ENCODE measurements at places on chromosomes 5 and 9.

GRCh38 chr5:162824360-162824759, 613.0 kb upstream of the CCNG1 start:
- no peak for DNase-seq

DNA sequence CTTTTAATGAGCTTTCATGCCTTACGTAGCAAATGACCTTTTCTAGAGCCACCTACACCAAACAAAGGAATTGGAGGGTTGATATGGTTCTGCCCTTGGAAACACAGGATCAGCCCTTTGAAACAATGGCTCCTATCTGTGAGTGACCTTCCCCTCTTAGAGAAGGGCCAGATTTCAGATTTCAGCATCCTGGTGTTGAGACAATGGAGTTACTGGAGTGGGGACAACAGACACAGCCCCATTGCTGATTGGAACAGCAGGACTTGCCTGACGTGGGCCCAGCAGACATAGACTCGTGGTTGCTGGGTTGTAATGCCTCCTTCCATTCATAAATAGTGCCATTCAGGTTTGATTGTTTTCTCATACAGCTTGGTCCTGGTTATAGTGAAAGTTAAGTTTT, 96.0 kb downstream of the GALNT10 start:
- DNase-seq, result no peak

- DNase-seq, result no peak
Measured at GRCh38 chr9:136726631-136727191, 14.3 kb downstream of the DIPK1B start.

DNA sequence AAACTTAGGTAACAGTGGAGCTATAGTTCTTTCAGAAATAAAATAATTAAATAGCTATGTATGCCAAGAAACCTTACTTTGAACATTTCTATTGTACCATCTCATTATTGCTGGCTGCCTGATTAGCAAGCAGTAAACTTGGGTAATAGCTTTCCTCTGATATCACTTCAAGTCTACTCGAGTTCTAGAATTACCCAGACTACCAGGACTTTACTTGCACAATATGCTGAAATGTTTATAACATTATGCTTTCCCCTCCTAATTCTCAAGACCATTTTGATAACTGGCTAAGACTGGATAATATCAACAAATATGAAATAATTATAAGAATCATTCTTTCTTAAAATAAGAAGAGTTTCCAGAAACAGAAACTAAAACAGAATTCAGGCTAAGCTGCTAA, 512.6 kb downstream of the RAB3C start:
- no peak for DNase-seq

DNA sequence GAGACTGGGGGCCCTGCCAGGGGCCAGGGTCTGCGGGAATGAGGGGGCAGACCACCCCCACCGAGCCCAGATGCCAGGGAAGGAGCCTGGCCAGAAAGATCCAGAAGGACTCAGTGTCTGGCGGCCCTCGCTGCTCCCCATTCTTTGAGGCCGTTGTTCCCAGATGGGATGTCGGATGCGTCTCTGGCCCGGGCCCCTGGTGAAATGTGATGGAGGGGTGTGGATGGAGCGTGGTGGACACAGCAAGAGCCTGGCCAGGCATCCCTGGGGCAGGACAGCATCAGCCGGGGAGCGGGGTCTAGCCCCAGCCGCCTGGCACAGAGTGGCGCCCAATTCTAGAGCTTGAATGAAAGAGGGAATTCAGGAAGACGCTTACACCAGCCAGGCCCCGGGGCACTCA, 46.2 kb upstream of the NKD2 start:
- DNase-seq, result no peak

GRCh38 chr9:7510199-7510598, 289.4 kb downstream of the DMAC1 start:
- DNase-seq, result no peak

GRCh38 chr5:54018438-54018837, 291.9 kb downstream of the ARL15 start:
- no peak for DNase-seq

DNA sequence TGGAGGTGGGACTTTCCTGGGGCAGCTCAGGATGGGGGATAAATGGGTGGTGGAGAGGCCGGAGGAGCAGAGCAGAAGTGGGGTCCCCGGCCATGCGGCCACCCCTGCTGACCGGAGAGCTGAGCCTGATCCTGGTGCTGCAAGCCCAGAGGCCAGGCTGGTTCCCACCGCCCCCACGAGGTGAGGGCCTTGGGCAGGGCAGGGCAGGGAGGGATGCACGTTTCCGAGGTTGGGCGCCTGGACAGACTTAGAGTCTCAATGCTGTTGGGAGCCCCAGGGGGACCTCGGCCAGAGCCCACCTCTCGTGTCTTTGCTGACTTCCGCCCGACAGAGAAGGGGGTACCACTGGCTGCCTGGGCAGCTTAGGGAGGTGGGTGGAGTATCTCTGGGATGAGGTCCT, 5.5 kb downstream of the OBP2A start:
- no peak for DNase-seq

- no peak for DNase-seq
Measured at GRCh38 chr5:154776167-154776566, 21.0 kb downstream of the LARP1 start.

DNA sequence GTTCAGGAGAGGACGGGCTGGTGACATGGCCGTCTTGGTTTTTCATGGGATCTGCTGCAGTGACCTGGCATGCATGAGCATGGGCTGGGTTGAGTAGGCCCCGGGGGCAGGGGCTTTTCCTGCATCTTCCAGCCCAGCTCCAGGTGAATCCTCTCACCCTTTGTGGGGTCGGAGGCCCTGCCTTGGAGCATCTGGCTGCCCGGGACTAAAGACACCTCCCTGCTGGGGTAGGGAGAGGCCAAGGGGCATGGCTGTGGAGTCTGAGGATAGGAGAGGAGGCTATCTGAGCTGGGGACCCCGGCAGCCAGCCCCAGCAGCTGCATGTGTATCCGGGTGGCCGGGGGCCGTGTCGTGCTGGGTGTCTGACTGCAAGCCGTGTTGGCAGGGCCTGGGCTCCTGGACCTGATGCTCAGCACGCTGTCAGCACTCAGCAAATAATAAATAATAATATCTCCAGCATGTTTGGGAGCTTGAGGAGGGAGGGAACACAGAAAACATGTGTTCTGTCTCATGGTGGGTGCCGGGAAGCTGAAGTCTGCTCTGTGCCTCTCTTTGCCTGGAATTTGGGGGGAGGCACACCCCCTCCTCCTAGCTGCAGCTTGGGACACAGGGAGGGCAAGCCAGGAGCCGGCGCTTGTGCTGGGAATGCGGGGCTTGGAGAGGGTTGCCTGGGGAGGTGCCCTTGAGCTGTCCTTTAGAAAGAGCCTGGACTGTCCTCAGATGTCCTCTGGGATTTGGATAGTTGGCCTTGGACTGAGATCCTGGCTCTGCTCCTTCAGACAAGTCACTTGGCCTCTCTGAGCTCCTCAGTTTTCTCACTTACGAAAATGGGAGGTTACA, 28.4 kb upstream of the PITX1 start:
- DNase-seq, result no peak

- DNase-seq, result no peak
Measured at GRCh38 chr5:39657943-39658342, 233.2 kb upstream of the DAB2 start.

GRCh38 chr9:125534971-125535701, 171.9 kb downstream of the MAPKAP1 start:
- DNase-seq, result no peak

- no peak for DNase-seq
Measured at GRCh38 chr5:83417884-83418283, 53.7 kb upstream of the VCAN start.

DNA sequence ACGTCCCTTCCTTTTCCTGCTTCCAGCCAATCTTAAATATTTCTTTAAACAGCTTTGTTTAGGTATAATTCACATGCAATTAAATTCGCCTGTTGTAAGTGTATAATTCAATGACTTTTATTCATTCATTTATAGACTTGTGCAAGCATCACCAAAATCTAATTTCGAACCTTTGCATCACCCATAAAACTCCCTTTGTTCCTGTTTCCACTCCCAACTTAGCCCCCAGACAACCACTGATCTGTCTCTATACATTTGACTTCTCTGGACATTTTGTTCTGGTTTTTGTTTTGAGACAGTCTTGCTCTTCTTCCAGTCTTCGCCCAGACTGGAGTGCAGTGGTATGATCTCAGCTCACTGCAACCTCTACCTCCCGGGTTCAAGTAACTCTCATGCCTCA, 71.5 kb downstream of the NR6A1 start:
- no peak for DNase-seq

- DNase-seq, result no peak
Measured at GRCh38 chr5:121350181-121350930, 501.3 kb upstream of the FTMT start.

DNA sequence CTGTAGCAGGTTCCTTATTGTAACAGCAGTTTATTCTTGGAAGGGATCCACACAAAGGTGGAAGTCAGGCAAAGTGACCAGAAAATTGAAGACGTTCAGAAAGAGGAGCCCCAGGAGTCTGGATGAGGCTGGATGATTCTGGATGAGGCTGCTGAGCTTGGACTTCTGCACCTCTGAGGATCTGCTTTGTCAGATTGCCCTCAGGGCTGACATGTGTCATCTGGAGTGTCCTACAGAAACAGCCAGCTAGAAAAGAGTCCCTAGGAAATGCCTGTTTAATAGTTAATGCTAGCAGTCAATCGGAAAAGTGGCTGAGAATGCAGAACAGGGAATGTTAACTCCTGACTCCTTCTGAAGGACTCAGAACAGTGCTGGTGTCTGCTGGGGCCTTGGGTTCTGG, 236.4 kb downstream of the LRRC70 start:
- no peak for DNase-seq

- DNase-seq, result no peak
Measured at GRCh38 chr9:95224376-95225019, 93.0 kb downstream of the FANCC start.

DNA sequence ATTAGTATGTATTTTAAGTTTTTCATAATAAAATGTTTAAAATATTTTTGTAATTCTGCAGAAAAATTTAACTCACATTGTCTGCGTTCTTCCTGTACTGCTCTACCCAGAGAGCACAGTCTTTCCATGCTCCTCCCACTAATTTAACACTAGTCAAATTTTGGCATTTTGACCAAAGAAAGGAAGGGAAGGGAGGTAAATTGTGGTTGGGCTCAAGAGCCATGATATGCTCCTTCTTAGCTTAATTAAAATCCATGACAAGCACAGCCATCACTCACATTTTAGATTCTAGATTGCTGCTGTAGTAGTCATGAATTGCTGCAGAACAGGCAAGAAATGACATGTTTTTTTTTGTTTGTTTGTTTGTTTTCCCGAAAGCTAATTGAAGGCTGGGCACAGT, 98.4 kb downstream of the NLN start:
- no peak for DNase-seq

- DNase-seq, result no peak
Measured at GRCh38 chr5:118679264-118679940, 308.9 kb downstream of the DTWD2 start.

- DNase-seq, result no peak
Measured at GRCh38 chr5:67998709-67999261, 216.8 kb upstream of the PIK3R1 start.

GRCh38 chr5:159897786-159898393, 18.4 kb upstream of the ADRA1B start:
- no peak for DNase-seq

DNA sequence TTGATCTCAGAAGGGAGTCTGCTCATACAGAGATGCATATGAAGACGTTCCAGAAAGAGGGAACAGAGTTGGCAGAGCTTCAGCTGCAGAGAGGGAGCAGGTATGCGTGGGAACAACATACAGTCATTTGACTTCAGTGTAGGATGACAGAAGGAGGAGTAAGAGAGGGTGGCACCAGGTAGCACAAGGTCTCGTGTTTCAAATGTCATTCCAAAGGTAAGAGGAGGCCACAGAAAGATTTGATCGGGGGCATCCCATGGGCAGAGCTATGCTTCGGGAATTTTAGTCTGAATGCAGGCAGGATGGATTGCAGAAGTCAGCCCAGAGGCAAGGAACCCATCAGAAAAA, 367.1 kb downstream of the CDK5RAP2 start:
- DNase-seq, result no peak

- DNase-seq, result no peak
Measured at GRCh38 chr5:88374391-88374790, 105.7 kb upstream of the TMEM161B start.

GRCh38 chr9:30478684-30479083, 1905.8 kb upstream of the ACO1 start:
- no peak for DNase-seq

DNA sequence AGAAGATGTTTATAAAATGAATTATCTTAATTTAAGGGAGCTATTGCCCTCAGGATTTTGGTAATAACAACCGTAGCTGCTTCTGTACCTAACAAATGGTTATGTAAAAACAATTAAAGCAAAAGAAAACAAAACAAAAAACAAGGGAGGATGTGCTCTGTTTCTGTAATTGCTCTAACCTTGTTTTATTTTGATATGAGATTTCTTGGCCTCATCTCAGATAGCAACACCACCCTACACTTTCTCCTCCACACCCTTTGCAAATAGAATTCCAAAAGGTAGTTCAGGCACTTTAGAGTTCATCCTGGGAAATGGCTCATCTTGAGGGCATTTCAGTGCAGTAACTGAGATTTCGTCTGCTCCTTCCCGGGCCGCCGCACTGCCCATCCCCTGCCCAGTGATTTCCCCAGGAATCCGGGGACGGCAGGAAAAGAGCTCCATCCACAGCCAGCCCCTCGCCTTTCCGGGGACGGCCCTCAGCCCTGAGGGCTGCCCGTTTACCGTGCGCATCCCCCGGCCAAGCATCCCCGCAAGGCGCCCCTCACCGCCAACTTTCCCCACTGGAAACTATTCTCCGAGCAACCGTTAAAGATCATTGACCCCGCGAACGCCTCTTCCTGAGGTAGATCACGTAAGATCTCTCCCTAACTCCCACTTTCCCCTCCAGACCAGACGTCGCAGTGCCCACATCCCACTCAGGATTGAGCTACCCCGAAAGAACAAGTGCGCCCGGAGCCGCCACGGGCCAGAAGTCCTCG, 1.2 kb downstream of the FNBP1 start:
- no peak for DNase-seq

GRCh38 chr5:39205550-39205949, 13.8 kb downstream of the FYB1 start:
- DNase-seq, result no peak

GRCh38 chr5:130335117-130335516, 430.9 kb downstream of the CHSY3 start:
- no peak for DNase-seq

- DNase-seq, result no peak
Measured at GRCh38 chr5:7970816-7971215, 101.9 kb downstream of the MTRR start.

DNA sequence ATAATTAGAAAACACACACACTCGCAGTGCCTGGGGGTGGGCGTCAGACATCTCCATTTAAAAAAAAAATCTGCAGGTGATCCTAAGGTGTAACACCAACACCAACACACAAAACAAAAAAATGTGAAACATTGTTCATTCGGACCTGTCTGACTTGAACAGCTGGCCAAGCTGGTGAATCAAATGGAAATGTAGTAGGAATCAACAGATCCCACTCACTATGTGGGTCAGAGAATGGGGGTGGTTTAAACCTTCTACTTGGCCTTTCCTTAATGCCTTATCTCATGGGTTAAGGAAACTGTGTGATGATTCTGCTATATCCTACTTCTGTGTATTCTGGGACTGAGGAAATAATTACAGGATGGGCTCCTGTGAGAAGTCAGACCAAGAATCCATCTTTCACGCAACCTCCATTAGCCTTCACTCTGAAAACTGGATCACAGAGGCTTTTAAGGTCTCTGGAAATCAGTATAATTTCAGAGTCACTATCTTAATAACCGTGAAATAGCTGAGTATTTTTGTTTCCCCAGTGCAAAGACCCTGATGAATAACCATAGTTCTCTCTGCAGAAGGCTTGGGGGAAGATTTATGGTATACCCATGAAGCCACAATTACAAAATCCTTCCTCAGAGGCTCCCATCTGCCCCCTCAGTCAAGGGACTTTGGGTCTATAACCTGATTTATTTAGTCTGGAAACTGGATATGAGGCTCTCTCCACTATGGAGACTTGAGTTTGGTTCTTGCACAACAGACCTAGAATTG, 17.2 kb upstream of the MCCC2 start:
- no peak for DNase-seq

Data from omental fat pad (tissue), 4 donors.